ENCODE measurements at places on chromosomes 1 and 21.

DNA sequence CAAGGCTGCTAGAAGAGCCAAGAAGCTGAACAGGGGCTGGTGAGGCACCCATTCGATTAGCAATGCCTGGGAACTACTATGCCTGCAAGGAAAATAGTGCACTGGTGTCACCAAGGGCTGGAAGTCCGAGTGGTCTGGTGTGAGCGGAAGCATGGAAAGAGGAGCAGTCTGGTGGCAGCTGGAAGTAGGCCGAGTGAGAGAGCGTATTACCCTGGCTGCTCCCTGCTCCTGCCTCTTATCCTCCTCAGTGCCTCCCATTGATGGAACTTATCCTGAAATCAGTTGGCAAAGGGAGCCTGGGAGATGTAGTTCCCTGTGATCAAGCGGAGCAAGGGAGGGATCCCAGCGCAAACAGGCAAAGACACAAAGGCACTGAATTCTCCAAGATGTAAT, 9.6 kb downstream of the SMAP2 start:
- no peak for DNase-seq

DNA sequence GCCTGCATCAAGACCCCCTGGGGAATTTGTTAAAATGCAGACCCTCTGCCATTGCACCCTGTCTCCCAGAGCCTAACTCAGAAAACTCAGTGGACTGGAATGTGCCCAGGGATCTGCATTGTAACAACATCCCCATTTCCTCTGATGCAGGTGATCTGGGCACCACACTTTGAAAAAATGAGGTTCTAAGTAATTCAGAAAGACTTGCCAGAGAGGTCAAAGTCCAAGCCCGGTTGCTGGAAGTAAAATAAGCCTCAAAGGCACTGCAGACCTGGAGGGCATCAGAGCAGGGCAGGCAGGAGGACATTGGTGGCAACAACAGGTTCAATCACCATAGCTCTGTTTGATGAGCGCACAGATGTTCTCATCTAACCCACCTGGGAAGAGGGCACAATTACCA, 90.7 kb downstream of the SYT2 start:
- DNase-seq = no peak

GRCh38 chr21:17495680-17496079, 17.2 kb upstream of the CXADR start:
- no peak for DNase-seq

- no peak for DNase-seq
Measured at GRCh38 chr1:25450891-25451290, 20.2 kb downstream of the MACO1 start.

GRCh38 chr1:205272536-205272935, 44.8 kb downstream of the TMCC2 start:
- DNase-seq = no peak

GRCh38 chr21:33384841-33385331, 18.3 kb upstream of the IFNGR2 start:
- DNase-seq = peak; percentile 78

GRCh38 chr1:90993245-90993644, 28.6 kb downstream of the ZNF644 start:
- no peak for DNase-seq

GRCh38 chr1:167722152-167722869, 529 bp downstream of the MPZL1 start:
- DNase-seq = no peak

- DNase-seq = no peak
Measured at GRCh38 chr1:232109391-232109790, 482.8 kb downstream of the DISC1 start.

DNA sequence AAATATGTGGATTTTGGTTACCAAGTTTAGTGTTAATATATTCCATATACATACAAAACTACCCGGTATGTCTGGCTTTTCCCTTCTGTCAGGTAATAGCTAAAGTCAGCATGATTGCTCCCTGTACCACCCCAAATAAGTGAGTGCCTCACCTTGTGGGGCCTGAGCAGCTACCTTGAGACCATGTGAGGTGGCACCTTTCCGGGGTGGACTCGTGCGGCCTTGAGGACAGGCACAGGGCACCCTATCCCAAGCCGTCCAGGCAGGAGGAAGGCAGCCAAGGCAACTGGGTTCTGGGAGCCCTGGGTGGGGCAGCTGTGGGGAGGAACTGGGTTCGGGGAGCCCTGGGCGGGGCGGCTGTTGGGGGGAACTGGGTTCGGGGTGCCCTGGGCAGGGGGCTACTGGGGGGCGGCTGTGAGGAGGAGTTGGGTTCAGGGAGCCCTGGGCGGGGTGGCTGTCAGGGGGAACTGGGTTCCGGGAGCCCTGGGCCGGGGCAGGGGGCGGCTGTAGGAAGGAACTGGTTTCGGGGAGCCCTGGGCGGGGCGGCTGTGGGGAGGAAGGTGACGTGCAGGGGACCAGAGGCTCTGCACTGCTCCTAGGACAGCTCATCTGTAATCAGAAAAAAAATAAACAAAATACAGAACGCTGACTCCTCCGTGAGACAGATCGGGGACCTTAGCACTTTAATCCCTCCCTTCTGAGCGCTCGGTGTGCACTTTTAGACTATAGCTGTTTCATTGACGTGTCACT, 63.3 kb downstream of the POFUT2 start:
- DNase-seq = peak; percentile 76

DNA sequence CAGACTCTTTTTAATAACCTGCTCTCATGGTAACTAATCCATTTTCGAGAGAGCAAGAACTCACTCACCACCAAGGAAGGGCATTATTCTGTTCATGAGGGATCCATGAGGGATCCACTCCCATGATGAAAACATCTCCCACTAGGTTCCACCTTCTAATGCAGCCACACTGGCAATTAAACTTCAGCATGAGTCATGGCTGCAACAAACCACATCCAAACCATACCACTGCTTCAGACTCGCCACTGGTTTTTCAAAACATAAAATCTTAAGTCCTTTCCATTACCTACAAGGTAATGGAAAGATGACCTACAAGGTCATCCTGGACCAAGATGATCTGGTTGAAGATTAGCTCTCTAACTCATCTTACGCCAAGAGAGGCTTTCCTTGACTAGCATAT, 405.1 kb downstream of the VAV3 start:
- no peak for DNase-seq

- no peak for DNase-seq
Measured at GRCh38 chr1:197841883-197842553, 60.4 kb upstream of the C1orf53 start.

- no peak for DNase-seq
Measured at GRCh38 chr21:41008974-41009373, 159.0 kb upstream of the BACE2 start.

DNA sequence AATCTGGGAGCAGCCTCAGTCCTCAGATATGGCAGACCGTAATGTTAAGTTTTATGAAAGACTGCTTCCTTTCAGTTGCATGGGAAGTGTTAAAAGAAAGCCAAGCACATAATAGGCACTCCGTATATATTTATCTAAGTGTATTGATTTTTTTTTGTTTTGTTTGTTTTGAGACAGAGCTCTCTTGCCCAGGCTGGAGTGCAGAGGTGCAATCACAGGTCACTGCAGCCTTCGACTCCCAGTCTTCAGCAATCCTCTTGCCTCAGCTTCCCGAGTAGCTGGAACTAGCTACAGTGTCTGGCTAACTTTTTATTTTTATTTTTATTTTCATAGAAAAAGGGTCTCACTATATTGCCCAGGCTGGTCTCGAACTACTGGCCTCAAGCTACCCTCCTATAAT, 341.8 kb downstream of the USH2A start:
- DNase-seq = no peak

DNA sequence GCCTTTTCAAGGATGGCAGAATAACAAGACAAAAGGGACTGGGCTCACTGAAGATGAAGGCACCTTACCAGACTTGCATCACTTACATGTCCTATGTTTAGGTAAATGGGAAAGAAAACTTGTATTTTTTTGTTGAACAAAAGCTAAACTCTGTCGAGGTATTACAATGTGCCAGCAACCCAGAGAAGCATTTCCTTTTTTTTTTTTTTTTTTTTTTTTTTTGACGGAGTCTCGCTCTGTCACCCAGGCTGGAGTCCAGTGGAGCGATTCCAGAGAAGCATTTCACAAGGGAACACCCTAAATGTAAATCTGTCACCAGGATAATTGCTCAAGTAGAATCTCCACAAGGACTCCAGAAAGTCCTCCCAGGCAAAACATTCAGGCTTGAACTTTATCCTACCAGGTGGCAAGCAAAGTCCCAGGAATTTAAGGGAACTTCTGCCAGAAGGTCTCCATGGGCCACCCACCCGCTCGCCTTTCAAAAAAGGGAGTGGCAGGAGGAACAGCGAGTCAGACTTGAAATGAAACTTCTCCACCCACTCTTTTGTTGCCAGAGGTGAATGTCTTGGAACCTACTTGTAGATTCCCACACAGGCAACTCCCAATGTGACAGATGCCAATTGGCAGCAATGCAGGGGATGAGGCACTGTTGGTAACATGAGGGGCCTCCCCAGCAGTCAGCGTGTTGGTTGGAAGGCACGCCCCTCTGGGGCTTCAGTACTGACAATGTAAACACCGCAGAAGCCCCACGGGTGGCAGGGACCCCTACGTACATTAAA, 125.0 kb downstream of the TIAM1 start:
- no peak for DNase-seq

DNA sequence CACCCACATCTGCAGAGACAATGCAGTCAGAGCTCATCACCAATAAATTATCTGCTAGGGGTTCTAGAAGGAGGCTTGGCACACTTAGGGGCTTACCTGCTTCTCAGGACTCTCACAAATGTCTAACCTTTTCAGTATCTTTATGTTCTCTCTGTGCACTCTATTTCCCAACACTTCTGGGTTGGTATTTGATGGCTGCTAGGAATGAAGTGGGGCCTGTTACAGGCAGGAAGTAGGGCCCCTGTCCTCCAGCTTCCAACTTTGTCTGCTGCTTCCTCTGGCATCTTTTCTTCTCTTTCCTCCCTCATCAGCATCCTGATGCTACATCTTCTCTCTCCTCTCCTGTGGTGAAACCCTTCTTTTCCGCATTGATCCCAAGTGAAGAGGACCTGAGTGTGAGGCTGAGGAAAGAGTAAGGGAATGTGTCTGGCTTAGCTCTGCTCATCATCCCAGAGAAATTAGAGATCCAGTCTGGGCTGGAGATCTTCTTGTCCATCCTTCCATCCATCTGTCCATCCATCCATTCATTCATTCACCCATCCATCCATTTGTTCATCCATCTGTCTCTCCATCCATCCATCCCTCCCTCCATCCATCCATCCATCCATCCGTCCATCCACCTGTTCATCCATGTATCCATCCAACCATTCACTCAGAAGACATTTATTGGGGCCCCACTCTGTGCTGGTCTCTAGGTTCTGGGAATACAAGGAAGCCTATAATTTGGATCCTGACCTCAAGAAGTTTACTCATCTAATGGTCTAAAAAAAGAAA, 2.9 kb upstream of the CSRP1 start:
- no peak for DNase-seq

GRCh38 chr1:185787238-185787637, 53.0 kb downstream of the HMCN1 start:
- no peak for DNase-seq

DNA sequence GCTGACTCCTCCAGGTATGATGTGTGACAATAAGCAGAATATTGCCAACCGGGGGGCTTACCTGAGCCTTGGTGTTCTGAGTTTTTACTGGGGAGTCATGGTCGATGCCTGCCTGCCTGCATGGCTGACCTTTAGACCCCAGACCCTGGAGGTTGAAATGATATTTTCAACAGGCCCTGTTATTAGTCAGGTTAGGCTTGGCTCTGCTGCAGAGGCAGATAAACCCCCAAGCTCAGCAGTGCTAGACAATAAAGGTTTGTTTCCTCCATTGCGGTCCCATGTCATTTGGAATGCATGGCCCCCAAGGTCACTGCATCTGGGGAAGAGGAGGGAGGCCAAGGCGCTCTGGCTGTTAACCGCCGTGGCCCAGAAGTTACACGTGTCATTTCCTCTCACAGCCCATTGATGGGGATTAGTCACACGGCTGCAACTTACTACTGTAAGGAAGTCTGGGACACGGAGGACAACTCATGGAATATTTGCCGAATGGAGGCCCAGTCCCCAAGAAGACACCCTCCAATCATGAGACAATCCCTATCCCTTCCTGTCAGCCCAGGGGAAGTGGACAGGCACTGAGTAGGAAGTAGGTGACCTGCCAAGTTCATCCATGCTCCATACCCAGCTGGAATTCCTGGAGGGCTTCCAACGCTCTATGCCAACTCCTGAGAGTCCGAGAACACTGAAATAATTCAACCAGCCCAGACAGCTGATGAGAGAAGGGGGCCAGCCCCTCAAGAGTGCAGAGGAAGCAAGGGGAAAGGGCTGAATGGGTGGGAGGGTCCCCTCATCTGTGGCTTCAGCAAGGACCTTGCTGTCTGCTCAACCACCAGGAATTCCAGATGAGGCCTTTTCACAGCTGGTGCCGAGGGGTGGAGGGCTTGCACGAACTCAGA, 97.3 kb downstream of the TAS1R2 start:
- no peak for DNase-seq

GRCh38 chr1:112247961-112248360, 148.1 kb upstream of the CTTNBP2NL start:
- no peak for DNase-seq

- no peak for DNase-seq
Measured at GRCh38 chr1:108732398-108732797, 14.1 kb upstream of the STXBP3 start.

- DNase-seq = no peak
Measured at GRCh38 chr21:31211836-31212235, 132.2 kb downstream of the TIAM1 start.

DNA sequence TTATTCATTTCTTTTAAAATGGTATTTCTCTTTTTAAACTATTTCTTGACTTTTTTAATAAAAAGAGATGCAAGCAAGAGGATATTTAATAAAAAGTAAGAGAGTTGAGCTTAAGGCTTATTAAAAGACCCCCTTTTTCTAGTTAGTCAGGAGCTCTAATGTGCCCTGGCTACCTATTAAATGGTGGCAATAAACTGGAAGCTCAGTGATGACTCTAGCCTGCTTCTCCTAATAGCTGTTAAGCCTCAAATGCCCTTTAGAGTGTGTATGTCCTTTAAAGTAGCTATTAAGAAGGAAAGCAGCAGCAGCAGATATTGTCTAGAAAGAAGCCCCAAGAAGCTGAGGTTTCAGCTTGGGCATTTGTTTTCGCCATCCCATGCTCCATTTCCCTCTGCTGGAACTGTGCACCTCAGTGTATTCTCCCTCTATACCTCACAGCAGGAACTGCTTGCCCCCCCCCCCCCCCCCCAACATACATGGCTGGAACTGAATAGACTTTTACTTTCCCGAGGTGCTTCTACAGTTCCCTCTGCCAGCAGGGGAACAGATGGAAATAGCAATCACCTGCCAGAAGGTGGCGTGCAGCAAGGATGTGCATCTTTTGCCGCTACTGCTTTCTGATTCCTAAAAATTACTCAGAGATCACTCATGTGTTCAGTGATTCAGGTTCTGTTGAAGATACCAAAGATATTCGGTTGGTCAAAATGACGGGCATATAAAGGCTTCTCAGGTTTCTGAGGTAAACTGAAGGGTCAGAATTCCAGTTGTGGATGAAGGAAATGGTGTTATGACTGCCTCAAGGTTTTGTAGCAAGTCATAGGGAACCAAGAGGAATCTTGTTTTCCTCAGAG, 2.5 kb downstream of the RGS4 start:
- peak; percentile 30 for DNase-seq

- no peak for DNase-seq
Measured at GRCh38 chr1:107545056-107545577, 404.3 kb downstream of the NTNG1 start.

All from CD4-positive, alpha-beta T cell treated with Interleukin-21 for 1 hour (primary cell).